Fibroblast of the aortic adventitia (primary cell): ENCODE measurements at places on chromosomes 7 and 10.

- peak; percentile 74 for DNase-seq
These were observed 181.3 kb downstream of the MAGI2 start for GRCh38 chr7:79272066-79272669.

DNA sequence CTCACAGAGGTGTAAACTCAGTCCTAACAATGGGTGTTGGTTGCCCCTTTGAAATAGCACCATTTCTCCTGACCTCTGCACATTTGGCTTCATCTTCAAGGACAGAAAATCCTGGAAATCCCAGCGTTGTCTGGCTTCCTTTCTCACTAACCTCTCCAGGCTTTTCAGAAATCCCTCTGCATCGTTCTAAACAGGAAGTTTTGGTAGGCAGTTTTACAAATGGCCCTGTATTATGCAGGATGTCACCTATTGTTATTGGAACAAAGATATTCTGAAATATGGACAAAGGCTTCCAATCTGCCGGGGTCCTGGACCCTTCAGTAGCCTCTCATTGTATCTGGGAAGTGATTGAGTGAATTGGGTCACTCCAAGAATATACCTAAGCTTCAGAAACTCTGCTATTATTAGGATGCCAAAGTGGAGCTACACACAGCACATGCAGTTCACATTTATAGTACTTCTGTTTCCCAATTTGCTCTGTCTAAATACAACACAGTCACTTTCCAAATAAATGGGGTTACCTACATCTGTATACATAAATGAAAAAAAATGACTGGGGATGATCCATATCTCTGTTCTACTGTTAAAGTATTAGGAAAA is 134.8 kb upstream of the KLF6 start:
- DNase-seq, result no peak

DNA sequence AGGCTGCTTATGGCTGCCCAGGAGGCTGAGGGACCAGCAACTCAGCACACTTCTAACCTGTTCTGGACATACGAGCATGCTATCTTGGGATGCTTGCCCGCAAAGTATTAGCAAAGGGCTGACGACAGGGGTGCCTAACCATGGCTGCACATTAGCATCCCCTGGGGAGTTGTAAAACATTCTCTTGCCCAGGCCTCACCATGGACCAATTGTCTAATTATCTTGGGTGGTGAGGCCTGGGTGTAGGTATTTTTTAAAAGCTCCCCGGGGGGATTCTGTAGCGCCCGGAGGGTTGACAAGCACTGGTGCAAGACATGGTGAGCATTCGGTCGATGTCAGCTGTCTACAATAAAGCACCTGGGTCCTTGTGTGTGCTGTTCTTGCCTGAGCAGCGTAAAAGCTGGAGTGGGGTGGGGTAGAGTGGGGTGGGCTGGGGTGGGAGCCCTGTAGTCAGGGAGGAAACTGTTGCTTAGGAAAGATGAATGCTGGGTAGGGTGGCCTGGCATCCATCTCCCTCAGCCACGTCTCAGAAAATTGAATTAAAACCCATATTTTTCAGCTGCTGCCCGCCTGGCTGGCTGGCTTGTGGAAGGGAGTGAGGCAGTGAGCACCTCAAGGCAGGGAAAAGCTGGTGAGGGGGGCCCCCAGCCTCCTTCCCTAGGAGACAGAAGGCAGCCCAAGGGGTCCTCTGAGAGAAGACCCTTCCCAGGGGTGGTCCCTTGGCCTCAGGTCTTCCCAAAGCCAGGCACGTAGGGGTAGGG is 2.9 kb upstream of the ADCYAP1R1 start:
- no peak for DNase-seq

DNA sequence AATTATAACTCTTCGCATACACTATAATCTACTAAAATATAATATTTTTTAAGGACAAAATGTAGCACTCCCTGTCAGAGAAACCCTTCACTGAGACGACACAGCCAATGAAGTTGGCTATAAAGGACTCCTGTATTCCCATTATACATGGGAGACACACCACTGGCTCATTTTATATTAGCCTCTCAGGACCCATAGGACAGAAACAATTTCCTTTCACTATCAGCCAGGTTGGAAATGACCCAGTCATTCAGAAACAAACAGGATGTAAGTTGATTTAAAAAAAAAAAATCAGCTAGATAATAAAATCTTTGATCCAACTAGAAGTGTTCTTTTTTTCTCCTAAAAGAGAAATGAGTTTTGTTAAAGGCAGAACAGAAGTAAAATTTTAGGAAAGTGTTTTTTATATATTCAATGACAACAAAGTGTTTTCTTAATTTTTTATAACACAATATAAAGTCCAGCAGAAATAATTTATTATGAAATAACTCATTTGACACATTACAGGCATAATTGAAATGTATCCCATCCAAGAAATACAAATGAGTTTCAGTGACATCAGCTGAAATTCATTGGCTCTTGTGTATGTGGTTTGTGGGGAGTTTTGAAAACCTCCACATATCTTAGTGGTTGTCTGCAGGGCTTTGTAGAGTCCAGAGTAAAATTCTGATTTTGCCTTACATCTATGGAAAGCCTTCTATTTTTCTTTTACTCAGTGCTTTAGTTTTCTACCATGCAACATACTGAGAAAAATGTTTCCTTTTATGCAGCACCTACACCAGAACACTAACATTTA is 64.1 kb downstream of the CTTNBP2 start:
- DNase-seq, result peak; percentile 52

DNA sequence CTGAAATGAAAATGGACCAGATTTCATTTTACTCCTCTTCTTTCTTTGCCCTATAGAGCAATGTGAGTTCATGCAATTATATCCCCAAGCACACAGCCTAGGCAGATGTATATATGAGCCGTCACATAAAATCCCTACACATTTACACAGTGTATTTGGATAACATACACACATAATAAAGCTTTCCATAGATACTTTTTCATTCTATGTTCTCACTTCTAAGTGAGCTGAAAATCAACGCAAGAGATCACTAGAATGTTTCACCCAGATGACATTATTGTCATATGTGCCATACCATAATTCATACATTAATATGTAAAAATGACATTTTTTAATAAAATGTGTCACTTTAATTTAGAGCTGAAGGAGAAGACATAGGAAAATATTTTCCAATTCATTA is 129.4 kb downstream of the INHBA start:
- no peak for DNase-seq

GRCh38 chr10:67612577-67613537 is 83.1 kb downstream of the CTNNA3 start:
- DNase-seq, result no peak

DNA sequence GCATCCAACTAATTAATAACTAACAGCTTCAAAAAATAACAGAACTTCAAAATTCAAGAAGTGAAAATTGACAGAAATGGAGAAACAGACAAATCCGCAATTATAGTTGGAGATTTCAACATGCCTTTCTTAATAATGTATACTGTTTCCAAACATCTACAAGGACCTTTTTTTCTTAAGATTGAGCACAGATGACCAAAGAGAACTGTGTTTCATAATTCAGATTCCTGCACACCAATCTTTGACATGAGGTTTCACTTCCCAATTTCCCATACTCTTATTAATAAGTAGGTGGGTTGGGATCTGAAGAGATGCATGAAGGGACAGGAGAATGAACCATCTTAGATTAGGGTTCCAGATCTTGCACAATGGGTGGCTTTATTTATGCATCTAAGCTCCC is 24.9 kb upstream of the GIMAP7 start:
- no peak for DNase-seq

GRCh38 chr10:15200626-15201025 is 32.1 kb upstream of the NMT2 start:
- DNase-seq, result peak; percentile 91

GRCh38 chr10:43976292-43976691 is 327.6 kb upstream of the ZNF32 start:
- DNase-seq, result no peak

- DNase-seq, result no peak
These were observed 119.6 kb upstream of the ZNF92 start for GRCh38 chr7:65254061-65254460.

DNA sequence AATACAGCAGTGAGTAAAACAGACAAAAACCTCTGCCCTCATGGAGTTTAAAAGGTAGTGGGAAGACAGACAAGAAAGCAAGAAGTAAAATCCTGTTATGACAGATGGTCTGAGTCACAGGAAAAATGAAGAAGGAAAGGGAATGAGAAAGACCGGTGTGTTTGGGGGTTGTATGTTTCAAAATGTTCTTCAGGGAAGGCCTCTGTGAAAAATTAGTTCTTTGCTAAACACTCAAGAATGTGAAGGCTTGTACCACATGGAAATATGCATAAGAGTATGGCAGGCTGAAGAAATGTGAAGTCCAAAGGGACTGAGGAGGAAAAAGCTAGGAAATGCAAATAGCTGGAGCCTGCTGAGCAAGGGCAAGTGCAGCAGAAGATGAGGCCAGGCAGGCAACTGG is 315.9 kb upstream of the SEMA3A start:
- peak; percentile 48 for DNase-seq
